ENCODE measurements at places on chromosomes 6 and 20. TPM values are rescaled to one million over a fixed set of nuclear protein-coding genes. Genes with fewer than 3 reads are reported as not detected.

DNA sequence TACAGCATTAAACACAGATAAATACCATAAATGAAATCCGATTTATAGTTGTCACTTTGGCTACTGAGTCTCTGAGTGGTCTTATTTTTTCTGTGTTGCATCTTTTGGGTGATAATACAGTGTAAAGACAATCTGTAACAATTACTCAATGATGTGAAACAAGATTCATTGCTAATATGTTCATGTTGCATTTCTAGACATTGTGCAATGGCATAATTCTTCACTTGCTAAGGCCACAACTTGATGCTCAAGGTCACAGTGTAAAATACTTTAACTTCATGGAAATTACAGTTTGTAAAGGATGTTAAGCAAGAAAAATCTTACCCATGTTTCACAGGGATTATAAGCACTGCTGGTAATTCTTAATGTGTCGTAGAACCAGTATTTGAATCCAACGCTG is 74.9 kb upstream of the SMLR1 start:
- no peak for DNase-seq

- DNase-seq = no peak
Measured at GRCh38 chr20:38791940-38792339, 13.6 kb upstream of the PPP1R16B start.

GRCh38 chr6:157768863-157769551 is 54.0 kb upstream of the SNX9 start:
- DNase-seq = no peak

Gene SYCP2L
- polyA plus RNA-seq = 0.82 TPM

- no peak for DNase-seq
Measured at GRCh38 chr6:80356545-80356944, 250.1 kb downstream of the BCKDHB start.

GRCh38 chr6:3252369-3252768 is 6.4 kb upstream of the PSMG4 start:
- DNase-seq = no peak

- DNase-seq = no peak
Measured at GRCh38 chr6:21413428-21413827, 180.1 kb upstream of the SOX4 start.

Gene DEF6
- polyA plus RNA-seq = 0.13 TPM

DNA sequence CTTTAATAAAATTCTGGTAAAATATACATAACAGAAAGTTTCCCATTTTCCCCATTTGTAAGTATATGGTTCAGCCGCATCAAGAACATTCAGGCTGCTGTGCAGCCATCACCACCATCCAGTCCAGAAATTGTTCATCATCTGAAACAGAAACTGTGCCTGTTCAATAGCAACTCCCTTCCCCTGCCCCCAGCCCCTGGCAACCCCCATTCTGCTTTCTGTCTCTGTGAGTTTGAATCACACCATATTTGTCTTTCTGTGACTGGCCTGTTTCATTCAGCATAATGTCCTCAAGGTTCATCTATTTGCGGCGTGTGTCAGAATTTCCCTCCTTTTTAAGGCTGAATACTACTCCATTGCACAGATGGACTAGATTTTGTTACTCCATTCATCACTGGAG is 19.1 kb downstream of the VSTM2L start:
- DNase-seq = no peak

DNA sequence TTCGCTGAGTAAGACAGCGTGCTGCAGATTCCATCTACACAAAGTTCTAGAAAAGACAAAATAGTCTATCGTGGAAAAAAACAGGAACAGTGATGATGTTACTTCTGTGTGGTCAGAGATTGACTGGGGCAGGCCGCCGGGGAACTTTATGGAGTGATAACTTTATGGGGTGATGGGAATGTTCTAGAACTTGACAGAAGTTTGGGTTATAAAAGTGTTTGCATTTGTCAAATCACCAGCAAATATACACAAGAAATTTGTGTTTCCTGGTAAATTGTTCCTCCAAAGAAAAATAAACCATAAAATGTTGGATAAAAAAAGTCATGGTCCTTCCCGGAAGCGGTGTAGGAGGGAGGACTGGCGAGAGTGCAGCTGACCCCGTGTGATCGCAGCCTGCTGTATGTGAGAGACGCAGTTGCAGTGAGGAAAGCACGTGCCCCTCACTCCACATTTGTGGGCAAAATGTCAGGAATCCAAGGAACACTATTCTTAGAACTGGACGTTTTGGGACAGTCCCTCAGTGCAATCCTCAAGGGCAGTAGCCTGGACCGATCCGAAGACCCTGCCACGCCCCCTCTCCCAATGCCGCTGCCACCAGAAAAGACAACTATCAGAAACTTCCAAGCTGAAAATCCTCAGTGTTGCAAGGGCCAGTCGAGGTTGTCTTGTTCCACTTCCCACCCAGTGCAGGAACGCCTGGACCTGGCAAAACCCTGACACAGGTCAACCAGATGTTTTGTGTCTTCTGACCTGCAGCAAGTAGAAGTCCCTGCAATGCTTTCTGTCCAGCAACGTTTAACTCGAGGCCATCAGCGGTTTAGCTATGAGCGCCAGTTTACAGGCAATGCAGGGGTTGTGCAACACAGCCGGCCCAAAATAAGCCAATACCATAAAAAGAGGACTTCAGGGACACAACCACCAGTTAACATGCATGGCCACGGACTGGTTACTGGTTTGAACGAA is 80.5 kb upstream of the QKI start:
- no peak for DNase-seq

Gene ANGPT4
- not detected for polyA plus RNA-seq

Gene TRAPPC3L
- 0.03 TPM for polyA plus RNA-seq

Gene C6orf52
- polyA plus RNA-seq = 0.71 TPM

- DNase-seq = no peak
Measured at GRCh38 chr6:39425346-39426072, 103.0 kb upstream of the KCNK16 start.

Gene SCRT2
- polyA plus RNA-seq = not detected

Gene TSPO2
- polyA plus RNA-seq = not detected

DNA sequence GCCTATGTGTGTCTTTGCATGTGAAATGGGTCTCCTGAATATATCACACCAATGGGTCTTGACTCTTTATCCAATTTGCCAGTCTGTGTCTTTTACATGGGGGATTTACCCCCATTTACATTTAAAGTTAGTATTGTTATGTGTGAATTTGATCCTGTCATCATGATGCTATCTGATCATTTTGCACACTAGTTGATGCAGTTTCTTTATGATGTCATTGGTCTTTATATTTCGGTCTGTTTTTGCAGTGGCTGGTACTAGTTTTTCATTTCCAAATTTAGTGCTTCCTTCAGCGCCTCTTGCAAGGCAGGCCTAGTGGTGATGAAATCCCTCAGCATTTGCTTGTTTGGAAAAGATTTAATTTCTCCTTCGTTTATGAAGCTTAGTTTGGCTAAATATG is 555.2 kb upstream of the BTBD3 start:
- no peak for DNase-seq

DNA sequence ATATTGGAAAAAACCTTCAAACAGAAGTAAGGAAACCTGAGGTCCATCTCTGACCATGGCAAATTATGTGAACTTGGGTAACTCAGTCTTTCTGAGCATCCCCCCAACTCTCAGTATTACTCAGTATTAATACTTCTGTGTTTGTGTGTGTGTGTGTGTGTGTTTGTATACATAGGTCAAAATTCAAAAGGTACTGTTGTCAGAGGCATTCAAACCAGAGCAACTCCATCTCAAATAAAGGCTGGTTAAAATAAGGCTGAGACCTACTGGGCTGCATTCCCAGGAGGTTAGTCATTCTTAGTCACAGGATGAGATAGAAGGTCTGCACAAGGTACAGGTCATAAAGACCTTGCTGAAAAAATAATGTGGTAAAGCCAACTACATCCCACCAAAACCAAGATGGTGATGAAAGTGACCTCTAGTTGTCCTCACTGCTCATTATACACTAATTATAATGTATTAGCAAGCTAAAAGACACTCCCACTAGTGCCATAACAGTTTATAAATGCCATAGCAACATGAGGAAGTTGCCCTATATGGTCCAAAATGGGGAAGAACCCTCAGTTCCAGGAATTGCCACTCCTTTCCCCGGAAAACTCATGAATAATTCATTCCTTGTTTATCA is 33.3 kb upstream of the SLC22A16 start:
- DNase-seq = no peak

- DNase-seq = no peak
Measured at GRCh38 chr6:153873541-153873940, 165.5 kb upstream of the OPRM1 start.

Gene TCP11
- 0.16 TPM for polyA plus RNA-seq

Gene PAQR8
- polyA plus RNA-seq = 2.4 TPM

DNA sequence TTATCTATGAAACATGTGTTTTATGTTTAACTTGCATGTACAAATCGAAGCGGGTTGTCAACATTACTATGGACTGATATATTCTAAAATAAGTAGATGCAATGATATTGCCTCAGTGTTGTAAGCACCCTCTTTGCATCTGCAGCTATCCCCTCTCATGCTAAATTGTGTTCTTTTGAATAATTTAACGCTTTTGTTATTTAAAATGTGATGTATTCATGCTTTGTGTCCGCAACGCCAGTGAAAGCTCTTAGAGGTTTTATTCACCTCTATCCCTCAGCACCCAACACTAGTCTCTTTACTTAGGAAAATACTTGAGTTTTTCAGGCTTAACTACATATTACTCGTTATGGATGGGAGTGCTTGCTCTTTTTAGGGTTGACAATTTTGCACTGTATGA is 173.7 kb upstream of the ID4 start:
- DNase-seq = no peak

- DNase-seq = no peak
Measured at GRCh38 chr6:16654701-16655100, 106.6 kb downstream of the ATXN1 start.

DNA sequence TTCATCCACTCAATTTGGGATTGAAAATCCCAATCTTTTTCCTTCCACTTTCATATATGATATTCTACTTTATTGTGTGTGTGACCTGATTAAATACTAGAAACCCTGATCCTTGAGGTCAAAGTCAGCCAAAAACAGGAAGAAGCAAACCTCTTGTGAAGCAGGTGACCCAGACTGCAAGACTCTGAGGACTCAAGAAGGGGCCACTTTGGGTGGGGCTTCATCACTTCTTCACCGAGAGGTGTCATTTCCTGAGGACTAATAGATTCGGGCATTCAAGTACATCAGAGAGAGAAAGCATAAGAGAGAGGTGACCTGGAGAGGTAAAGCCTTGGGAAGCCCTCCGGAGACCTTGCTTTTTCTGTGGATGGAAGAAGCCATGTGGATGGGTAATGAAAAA is 129.0 kb downstream of the CFAP61 start:
- DNase-seq = no peak

DNA sequence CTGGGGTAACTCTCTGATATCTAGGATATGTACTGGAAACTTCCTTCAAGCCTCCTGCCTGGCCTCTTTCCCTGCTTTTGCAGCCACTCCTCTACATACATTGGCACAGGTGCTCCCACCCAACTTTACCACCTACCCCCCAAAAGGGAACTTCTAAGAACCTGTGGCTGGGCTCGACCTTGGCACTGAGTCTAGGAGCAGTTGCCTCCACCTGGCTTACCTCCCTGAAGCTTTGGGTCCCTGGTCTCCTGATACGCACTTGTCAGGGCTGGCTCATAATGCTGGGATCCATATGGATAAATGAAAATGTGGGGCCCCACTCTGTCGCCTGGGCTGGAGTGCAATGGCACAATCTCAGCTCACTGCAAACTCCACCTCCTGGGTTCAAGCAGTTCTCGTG is 56.2 kb downstream of the SSR1 start:
- no peak for DNase-seq

- no peak for DNase-seq
Measured at GRCh38 chr6:6466967-6467761, 121.4 kb upstream of the LY86 start.

- DNase-seq = no peak
Measured at GRCh38 chr6:45679631-45680030, 301.9 kb upstream of the SUPT3H start.

DNA sequence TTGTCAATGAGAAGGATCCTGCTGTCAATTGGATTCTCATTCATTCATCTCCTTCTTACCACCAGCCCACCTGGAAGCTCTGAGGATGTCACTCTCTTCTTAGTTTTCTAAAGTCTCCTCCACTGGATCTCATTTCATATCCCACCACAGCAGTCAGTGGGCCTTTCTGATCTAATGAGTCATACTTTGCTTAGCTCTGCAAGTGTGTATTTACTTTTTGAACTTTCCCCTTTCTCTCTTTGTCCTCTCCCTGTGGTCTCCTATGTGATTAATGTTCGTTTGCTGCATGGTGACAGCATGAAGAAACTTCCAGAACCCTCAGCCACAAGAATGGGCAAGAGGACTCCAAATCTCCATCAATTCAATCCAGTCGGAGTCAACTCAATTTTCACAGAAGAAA is 63.6 kb upstream of the SYNDIG1 start:
- DNase-seq = no peak

DNA sequence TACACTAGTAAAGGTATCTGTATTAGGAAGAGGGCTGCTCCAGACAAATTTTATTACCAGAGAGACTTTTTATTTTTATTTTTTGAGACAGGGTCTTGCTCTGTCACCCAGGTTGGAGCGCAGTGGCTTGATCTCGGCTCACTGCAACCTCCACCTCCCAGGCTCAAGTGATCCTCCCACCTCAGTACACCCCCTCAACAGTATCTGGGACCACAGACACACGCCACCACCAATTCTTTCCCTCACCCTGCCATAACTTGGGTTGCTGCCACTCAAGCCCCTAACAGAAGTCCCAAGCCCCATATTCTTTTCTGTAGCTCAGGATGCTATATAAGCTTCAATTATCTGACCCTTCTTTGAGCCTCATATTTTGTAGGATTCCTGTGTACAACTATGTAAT is 6.9 kb downstream of the BCL2L1 start:
- no peak for DNase-seq
